ENCODE measurements at places on chromosomes 1 and 21.

GRCh38 chr1:171877701-171878100, 36.4 kb downstream of the DNM3 start:
- DNase-seq, result no peak

DNA sequence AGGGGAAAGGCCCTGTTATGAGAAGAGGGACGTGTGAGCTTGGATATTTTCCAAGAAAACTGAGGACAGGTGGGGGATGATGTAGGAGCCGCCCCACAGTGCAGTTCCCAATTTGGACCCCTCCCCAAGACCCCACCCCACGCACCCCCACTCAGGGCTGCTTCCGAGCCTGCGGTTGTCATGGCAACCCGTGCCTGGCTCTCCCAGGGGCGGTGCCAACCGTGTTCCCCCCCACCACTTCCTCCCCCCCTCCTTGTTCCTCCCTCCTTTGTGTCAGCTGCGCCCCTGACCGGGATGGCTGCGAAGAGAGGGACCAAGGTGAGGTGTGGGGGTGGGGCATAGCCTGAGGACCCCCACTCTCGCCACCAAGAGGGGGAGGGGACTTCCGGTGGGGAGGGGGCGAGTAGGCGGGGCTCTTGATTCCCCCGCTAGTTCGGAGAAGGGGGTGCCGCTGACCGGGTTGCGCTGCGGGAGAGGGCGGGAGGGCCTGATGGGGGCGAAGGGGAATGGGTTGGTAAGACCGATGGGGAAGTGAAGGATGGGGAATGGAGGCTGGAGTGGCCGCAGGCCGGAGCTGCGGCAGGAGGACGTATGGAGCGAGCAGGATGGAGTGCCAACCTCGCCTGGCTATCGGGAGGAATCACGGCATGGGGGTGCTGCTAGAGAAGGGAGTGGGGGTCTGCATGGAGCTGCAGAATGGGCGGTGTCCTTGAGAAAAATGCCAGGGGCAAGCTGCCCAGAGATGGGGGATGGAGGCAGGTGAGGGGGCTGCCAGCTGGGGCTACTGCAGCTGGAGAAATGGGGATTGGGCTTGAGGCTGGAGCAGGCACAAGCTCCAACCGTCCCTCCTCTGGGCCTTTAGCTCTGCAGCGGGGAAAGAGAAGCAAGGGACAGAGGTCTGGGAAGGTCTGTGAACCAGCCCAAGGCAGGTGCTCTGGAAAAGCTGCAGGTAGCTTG, 953 bp downstream of the TRIM46 start:
- no peak for DNase-seq

- no peak for DNase-seq
Measured at GRCh38 chr1:64240206-64240605, 36.8 kb downstream of the UBE2U start.

DNA sequence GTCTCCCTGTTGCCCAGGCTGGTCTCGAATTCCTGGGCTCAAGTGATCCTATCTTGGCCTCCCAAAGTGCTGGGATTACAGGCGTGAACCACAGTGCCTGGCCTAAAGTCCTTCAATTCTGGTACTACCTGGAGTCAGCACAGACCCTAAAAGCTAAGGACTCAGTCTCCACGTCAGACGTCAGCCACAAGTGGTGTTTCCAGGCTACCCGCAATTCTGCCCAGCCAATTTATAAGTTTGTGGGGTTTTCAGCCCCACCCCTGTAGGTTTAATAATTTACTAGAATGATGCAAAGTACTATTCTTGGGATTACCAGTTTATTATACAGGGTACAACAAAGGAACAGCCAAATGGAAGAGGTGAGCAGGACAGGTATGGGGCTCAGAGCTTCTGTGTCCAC, 10.6 kb upstream of the DIP2A start:
- DNase-seq, result no peak

- peak; percentile 20 for DNase-seq
Measured at GRCh38 chr1:39258146-39258924, 53.8 kb downstream of the MACF1 start.

DNA sequence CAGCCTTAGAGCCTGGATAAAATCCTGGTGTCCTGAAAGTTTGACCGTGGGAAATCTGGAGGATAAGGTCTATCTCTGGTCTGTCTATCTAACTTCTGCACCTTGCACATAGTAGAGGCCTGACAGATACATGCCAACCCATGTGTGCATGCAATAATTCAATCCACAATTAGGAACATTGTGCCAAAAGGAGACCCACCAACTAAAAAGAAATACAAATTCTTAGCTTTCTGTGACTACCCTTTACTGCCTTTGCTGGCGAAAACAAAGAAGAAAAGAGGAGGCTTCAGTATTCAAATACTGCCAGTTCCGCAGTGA, 381 bp upstream of the KLHL20 start:
- DNase-seq, result no peak

GRCh38 chr1:30244801-30245200, 478.6 kb downstream of the MATN1 start:
- DNase-seq, result no peak

GRCh38 chr1:1827089-1827848, 49.0 kb upstream of the NADK start:
- no peak for DNase-seq

GRCh38 chr1:9121496-9122409, 7.1 kb downstream of the GPR157 start:
- DNase-seq, result no peak

DNA sequence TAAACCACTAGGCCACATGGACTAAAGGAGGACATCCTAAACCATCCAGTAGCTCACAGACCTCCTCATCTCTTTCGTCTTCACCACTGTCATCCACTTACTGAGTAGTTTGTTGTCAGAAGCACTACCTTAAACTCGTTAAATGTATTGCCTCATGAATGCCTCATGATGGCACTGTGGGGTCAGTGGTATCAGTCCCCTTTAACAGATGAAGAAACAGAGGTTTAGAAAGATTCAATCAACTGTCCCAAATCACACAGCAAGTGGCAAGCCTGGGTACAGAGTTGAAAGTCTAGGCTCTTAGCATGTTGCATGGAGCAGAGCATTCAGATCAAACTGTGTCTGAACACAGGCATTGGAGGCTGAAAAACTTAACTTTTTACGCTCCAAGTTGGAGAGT, 183.6 kb upstream of the KIAA0040 start:
- DNase-seq, result no peak

DNA sequence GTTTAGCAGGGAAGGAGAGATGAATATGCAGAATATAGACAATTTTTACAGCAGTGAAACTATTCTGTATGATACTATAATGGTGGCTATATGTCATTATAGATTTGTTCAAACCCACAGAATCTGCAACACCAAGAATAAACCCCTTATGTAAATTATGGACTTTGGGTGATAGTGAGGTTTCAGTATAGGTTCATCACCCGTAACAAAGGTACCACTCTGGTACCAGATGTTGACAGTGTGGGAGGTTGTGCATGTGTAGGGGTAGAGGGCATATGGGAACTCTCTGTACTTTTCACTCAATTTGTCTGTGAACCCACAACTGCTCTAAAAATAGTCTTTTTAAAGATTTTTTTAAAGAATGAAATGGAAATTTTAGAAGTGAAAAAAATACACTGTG, 29.9 kb upstream of the PRDX6 start:
- no peak for DNase-seq

DNA sequence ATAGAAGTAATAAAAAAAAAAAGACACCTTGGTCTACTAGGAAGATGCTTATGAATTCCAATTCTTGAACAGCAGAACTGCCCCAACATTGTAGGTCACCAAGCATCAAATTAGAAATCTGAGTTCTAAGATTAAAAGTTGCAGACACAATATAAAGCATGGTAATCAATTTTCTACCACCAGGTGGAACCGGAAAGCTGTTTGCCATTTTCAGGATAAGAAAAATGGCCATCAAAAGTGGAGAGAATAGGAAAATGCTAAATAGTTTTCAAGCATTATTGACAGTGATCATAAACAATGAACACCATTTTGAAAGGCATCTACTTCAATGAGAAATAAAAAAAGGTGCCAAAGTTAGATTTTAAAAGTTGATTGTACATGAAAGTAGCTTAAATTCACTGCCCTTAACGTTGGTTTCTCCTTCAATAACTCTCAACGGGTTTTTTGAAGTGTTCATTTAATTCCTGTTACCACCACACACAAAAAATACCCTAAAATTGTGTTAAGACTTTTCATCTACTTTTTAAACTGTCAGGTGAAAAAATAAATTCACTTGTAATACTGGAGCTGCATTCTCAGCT, 252.9 kb downstream of the KCNT2 start:
- DNase-seq, result no peak

DNA sequence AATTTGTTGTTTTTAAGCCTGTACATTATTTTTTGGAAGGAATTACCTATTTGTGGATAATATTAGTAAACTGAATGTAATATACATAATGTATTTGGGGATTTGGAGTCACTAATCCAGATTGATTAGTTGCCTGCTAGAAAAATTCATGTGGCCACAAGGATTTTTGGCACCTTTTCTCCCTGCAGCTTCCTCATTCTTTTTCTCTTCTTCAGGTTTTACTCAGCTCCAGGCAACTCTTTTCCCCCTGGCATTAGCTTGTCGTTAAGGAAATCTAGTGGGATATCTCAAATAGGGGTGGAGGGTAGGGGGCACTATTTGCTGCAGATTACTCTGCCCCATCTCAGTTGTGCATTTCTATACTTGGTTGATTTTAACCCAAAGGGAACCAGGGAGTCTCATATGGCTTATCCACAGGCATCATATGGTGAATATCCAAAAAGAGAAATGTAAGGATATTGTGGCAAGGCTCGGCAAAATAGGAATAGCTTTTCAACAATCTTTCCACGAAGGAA, 203.1 kb downstream of the NFIA start:
- DNase-seq, result no peak

GRCh38 chr21:27171707-27172106, 204.8 kb upstream of the ADAMTS5 start:
- DNase-seq, result no peak

DNA sequence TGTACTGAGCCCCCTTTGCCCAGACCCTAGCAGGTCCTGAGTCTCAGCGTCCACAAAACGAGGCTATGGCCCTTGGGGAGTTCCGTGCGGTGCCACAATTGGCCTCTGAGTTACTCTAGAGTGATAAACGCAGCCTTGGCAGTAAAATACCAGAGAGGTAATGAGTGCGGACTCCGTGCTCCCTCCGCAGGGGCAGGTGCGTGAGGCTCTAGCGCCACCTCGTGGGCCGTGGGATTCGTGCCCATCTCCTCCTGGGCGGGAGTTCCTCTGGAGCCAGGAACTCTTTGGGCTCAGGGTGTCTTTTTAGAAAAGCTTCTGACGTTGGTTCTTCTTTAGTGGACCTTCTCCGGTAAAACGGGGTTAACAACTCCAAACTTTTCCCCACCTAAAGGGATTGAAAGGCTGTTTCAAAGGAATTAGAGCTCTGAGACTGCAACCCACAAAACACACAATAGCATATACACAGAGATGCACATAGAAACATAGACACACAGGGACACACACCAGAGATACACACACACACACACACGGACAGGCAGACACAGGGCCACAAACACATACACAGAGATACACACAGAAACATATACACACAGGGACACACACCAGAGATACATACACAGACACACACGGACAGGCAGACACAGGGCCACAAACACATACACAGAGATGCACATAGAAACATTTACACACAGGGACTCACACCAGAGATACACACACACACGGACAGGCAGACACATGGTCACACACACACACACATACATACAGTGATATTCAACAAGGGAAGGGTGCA, 99.4 kb downstream of the KCNJ15 start:
- peak; percentile 22 for DNase-seq

- no peak for DNase-seq
Measured at GRCh38 chr1:197774466-197775281, 606 bp downstream of the DENND1B start.

DNA sequence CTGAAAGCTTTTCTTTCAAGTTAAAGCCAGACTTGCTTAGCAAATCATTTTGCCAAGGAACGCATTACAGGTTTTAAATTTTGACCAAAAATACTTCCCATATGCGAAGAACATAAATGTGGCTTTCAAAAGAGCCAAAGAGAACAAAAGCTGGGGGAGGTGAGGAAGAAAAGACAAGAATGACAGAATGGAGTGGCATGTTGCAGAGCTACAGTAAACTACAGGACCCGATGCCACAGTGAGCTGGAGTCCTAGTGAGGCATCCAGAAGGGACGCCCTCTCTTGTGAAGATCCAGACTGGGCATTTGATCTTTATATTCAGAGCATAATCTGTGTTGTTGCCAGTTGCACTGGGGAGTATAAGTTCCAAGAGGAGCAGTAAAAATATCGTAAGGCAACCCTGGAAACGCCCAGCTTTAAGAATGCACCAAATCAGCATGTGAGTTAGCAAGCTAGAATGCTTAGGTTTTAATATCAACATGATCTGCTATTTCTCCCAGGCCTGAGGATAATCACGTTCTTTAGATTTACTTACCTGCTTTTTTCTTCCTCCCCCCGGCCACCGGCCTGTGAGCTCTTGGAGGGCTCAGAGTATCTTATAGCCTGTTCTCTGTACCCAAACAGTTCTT, 48.4 kb upstream of the HOOK1 start:
- no peak for DNase-seq

DNA sequence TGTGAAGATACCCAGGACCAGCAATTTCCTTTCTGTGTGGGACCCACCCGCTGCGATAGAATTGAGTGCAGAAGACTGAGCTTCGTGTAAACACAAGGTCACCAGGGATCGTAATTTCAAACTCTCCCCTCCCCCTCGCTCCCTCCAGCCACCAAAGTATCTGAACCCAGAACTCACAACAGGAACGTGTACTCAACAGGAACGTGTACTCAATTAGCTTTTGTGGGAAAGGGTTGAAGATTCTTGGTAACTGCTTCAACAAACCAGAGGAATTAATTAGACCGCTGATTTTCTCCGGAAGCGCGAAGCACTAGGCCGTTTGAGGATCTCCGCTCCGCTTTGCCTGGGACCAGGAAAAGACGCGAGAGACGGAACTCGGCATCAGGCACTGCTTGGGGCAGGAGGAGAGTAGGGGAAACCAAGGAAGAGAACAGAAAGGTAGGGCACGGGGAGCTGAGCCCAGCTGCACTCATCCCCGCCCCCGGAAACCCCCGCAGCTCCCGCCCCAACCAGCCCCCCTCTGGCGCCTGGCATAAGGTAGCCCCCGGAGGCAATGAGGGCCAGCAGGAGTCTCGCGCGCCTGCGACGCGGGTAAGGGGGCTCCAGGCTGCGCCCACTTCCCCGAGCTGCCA, 453 bp downstream of the DRAM2 start:
- DNase-seq, result peak; percentile 22

DNA sequence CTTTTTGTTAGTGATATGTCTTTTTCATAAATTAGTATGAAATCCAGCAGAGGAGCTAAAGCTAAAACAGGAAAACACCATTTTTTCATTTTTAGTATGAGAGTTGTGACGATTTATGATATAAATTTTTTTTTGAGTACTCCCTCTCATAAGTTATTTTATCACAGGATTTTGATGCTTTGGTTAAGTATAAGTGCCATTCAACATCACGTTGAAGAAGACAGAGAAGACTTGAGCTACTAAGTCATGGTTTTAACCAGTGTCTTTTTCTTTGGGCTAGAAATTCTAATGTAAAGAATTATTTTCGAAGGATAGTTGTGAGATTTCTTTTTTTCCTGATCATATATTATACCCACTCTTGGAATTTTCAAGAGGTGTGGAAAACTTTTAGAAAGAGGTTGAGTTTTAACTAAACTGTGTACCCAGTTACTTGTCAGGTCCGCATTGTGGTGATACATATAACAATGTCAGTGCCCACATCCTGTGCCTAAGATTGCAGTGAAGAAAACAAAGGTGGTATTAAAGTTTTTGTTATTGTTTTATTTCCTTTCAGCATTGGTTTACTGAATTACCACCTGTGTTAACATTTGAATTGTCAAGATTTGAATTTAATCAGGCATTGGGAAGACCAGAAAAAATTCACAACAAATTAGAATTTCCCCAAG, 93.8 kb downstream of the USP25 start:
- DNase-seq, result no peak

GRCh38 chr1:201255479-201256362, 27.6 kb upstream of the PKP1 start:
- DNase-seq, result no peak

- DNase-seq, result no peak
Measured at GRCh38 chr1:53315046-53315445, 12.8 kb downstream of the LRP8 start.
